ENCODE measurements at places on chromosomes 6 and 20.

DNA sequence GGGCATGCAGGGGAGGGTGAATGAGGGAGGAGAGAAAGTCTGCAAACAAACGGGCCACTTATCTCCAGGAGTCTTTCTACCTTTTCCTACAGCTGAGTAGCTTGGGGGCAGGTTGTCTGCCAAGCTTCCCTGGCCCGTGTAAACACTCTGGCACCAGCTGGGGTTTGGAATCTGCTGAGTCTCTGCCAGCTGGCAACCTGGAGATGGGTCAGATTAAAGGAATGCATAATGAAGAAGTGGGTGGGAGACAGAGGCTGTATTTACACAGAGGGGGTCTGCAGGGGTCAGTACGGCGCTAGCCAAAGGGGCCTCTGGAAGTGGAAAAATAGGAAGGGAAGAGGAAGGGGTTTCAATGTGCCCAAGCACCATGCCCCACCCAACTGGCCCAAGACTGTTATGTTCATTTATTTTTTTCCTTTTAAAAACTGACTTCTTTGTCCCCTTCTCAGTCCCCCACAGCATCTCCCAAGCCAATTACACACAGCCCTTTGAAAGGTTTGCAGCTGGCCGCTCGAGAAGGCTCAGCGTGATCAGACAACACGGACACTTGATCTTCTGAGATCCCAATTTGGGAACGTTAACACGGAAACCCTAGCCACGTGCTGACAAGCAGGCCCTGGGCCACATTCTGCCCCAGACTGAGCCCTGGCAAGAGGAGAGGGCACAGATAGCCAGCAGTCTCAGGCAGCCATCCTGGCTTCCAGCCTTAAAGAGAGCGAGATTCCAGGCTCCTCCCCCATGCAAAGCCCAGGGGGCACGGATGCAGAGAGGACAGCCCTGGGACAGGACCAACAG lies 25.2 kb downstream of the TRAM2 start:
- peak; percentile 96 for DNase-seq

GRCh38 chr6:21840428-21840827 lies 246.9 kb downstream of the SOX4 start:
- no peak for DNase-seq

DNA sequence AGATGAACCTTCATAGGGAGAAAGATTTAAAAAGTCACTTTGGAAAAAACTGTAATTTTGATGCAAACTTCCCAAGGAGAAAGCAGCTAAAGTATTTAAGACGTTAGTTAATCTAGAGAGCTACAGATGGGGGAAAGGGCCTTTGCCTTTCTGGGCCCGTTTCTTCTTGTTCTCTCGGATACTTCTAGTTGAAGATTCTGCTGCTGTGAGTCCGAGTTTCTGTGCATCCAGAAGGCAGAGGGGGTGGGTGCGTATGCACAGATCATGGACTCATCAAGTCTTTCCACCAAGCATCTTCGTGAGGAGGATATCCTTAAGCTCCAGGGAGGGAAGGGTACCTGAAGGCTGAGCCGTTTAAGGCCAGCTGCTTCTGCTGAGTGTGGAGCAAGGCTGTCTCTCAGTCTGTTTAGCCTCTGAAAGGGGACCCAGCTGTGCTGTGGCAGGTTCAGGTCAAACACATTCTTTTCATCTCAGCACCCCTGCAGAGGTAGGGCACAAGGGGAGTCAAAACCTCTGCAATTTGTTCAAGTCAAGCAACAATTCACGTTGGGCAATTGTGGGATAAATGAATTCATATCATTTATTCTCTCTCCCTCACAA lies 4.3 kb downstream of the LAMP5 start:
- DNase-seq: no peak

- no peak for DNase-seq
These were observed 43.5 kb downstream of the FNDC1 start for GRCh38 chr6:159212525-159213280.

DNA sequence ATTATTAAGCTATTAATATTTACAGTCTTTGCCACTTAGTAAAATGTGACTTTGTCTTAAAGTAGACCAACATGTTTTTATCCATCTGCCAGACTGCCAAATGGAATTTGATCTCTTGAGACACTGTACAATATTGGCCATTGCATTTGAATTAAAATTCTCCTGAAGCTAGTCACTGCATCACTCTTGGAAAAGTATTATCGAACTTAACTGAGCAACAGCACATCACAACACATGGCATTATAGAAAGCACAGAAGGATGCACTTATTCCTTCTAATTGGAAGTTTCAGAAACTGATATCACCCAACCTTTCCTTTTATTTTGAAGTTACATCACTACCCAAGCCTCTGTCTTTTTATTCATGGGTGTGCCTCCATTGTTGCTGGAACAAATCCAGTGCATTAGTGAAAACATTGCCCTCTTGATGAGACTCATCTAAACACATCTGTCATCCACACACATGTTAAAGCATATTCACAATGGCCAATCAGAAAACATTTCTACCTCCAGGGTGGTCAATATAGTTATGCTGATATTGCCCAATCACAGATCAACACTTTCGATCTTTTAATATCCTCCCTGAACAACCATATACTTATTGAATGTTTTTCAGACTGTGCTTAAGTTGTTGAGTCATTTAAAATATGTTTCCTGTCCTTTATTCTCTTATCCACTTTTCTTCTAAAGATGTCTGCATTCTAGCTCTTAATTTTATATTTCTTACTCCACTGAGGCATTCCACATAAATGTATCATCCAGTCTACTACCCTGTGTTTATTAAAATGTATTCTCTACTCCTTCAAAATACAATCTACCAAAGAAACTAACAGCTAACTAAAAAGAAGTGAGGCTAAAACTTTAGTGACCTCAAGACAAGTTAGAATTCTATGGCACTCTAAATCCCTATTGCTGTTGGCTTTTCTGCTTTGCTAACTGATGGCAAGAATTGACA lies 535.0 kb downstream of the RFPL4B start:
- DNase-seq: no peak

- DNase-seq: peak; percentile 17
These were observed 329.8 kb upstream of the SOX4 start for GRCh38 chr6:21263531-21264287.

GRCh38 chr20:11090751-11091150 lies 417.0 kb upstream of the JAG1 start:
- DNase-seq: no peak

DNA sequence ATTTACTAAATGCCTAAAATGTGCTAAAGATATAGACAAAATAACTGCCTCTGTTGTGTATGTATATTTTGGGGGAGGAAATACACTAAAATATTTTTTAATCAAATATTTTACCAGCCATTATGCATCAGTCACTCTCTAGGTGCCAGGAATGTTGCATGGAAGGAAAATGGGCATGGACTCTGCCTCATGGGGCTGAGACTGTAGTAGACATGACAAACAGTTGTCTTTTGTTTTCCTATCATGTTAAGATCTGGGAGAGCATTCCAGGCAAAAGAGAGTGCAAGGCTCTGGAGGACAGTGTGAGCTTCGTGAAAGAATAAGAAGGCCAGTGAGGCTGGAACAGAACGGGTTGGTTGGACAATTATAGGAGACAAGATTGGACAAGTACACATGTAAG lies 26.5 kb downstream of the HLA-DOB start:
- no peak for DNase-seq

GRCh38 chr6:2203264-2203663 lies 42.1 kb downstream of the GMDS start:
- DNase-seq: no peak

DNA sequence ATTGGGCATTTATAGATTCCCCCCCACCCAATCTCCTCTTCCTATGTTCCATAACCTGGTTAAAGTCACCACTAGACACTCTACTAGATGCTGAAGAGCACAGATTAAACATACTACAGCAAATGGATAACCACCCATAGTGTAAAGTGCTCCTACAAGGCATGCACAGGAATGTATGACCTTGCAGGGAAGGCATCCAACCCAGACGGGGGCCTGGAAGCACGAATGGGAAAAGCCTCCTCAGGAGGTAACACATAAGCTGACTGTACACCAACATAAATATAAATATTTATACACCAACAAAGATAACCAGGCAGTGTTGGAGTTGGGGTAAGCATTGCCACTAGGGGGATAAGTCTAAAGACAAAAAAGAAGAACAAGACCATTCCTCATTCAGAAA lies 691.7 kb downstream of the GRIK2 start:
- DNase-seq: no peak

DNA sequence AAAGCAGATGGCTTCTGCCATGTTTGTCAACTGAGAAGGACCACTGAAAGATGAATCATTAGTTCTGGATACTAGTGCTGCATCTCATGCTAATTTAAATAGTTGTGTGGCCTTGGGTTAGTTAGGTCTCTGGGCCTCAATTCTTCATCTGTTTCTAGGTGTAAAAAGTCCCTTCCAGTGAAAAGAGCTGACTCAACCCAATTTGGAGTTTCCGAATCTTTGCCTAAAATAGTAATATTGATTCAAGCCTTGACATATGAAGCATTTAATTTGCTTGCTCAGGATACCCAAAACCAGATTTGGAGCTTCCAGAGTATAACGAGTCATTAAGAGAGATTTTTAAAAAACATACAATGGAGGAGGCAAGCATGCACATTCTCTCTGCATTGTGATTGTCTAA lies 163.9 kb downstream of the LMBRD1 start:
- no peak for DNase-seq

- no peak for DNase-seq
These were observed 30.2 kb upstream of the RNF8 start for GRCh38 chr6:37323580-37323979.

DNA sequence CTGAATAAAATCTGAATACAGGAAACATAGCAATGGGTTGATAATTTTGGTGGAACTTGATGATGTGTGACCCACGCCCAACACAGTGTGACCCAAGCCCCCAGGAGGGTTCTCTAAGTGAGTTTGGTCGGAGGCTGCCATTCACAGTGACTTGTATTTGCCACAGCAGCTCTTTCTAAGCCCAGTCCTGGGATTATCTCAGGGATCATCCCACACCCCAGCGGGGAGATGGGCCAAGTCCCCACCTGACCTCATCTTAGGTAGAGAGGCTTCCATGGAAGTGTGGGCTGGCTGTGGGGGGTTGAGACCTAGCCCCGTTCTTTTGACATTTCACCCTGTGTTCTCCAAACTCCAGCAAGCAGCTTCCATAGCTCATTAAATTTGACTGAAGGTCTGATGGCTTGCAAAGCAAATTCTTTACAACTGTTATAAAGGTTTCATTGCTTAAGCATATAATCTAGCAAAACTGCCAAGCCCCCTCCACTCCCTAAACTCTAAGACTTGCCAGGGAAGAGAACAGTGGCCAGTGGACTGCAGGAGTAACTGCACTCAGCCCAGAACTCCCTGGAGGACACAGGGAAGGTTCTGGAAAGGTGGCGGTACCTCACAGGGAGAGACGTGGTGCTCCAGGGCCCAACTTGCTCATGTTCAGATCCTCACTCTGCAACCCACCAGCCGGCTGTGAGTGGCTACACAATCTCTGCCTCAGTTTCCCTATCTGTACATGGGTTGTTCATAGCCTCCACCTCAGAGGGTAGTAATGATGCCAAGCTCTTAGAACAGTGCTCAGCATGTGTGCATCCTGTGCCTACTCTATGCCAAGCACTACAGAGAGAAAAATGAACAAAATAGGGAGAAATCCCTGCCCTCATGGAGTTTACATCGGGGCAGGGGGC lies 1.0 kb upstream of the PCK1 start:
- DNase-seq: no peak

GRCh38 chr20:32474009-32474716 lies 111.0 kb downstream of the NOL4L start:
- no peak for DNase-seq

DNA sequence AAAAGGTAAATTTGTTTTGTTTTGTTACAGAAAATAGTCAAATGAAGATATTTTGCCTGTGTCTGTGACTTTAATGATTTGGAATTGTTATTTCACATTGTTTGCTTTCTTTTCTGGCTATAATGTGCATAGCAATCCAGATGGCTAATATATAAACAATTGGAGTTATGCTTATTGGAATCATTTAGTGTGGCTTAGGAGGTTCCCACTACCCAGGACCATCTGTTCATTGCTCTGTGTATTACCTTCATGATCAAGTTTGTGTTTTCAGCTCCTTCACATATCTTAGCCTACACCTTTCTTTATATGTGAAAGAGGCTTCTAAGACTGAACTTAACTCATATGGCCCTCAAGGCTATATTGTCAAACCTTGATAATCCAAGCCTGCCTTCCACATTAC lies 232.9 kb downstream of the BCKDHB start:
- DNase-seq: no peak

DNA sequence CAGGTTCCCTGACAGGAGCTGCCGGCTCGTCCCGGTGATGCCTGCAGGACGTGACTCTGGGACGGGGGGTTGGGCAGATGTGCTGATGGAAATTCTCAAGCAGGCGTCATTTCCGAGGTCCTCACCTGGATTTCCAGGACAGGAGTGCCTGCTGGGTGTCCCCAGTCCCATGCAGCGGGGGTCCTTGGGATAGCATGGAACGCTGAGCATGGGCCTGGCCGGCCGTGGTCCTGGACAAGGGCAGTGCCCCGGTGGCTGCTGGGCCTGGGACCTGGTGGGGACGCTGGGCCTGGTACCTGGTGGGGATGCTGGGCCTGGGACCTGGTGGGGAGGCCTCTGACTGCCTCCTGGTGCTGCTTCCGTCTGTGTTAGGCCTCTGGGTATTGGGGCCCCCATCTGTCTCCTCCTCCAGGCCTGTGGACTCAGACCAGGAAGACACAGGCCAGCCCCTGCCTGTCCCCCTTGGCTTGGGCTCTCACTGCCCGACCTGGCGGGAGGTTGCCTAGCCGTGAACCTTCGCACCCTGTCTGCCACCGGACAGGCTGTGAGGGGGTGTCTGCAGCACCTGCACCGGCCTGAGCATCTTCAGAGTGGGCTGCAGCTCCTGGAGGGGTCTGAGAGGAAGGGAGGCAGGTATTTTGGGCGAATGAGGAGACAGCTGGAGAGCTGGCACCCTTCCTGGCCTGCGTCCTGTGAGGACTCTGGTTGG lies 6.2 kb downstream of the RTEL1 start:
- DNase-seq: no peak

- DNase-seq: no peak
These were observed 3.2 kb upstream of the EEF1A2 start for GRCh38 chr20:63501818-63502670.

DNA sequence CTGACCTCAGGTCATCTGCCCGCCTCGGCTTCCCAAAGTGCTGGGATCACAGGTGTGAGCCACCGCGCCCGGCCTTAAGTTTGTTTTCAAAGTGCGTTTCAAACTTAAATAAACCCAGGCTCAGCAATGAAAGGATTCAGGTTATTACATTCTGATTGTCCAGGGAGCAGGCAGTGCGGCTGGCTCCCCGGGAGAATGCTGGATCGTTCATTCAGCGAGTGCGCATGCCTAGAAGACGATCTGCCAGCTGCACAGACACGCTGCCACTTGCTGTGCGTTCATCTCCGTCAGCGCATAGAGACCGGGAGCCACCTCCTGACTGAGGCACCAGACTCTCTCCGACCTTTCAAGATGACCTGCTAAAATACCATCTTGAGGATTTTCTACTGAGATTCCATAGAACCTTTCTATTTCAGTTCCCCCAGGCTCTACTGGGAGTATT lies 163.9 kb upstream of the ZNF217 start:
- no peak for DNase-seq

- no peak for DNase-seq
These were observed 203.9 kb downstream of the ASCC3 start for GRCh38 chr6:100677240-100677639.

DNA sequence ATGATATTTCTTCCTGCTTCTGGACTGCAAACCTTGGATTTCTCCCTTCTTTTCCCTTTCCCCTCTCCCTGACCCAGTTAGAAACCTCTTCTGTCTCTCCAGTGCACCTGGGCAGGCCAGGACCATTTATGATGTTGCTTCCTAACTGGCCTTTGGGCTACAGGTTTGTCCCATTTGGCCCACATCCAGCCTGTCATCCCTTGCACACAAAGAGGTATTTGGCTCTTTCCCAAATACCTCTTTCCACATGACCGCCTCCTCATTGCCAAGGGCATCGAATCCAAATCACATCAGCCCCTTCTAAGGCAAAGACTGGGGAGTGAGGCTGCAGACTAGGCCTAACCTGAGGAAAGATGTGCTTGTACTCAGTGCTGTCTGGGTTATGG lies 13.6 kb downstream of the FGD2 start:
- DNase-seq: peak; percentile 30

Data from kidney glomerular epithelial cell (primary cell).